Stimulated activated CD4-positive, alpha-beta T cell treated with anti-CD3 and anti-CD28 coated beads, Interleukin-1b, Interleukin-23, amount 100 ng/mL, for 24 hours (primary cell): ENCODE measurements at places on chromosomes 11 and 22.

DNA sequence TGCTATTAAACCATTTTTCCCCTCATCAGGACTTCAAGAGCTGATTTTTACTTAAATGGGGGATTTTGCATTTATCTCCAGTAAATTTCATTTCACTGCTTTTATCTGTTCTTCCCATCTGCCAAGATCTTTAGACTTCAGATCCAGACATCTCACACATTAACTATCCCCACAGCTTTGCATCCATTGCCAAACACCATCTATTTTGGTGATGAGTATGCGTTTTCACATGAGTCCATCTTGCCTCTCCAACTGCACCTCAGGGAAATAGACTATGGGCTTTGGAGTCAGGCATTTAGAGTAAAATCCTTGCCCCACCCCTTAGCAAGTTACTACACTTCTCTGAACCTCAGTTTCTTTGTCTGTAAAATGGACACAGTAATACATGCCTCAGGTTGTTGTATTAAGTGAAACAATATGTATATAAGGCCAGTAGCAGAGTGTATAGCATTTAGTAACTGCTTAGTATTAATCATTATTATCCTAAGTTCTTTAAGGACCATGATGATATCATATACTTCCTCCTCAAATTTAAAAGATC, 53.6 kb upstream of the NFRKB start:
- no peak for DNase-seq

GRCh38 chr22:28013611-28014010, 94.6 kb upstream of the PITPNB start:
- DNase-seq = no peak

GRCh38 chr11:22763166-22763565, 66.4 kb downstream of the SVIP start:
- no peak for DNase-seq

- DNase-seq = no peak
Measured at GRCh38 chr11:120211522-120212258, 858 bp downstream of the OAF start.

DNA sequence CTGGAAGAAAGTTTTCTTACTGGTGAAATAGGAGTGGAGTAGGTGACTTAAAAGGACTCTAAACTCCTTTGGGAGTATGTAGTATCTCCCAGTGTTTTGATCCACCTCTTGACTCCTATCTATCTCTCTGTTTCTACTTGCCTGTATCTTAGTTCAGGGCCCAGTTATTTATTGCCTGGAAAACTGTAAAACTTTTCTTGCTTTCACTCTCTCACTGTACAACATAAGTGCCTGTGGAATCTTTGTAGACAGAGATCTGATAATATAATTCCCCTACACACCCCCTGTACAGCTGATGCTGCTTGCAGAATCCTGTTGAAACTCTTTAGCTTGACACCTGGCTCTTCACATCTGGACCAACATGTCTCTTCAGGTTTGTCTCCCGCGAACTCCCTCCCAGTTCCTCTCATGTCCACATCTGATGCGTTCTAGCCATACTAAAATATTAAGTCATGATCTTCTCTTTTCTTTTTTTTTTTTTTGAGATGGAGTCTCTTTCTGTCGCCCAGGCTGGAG, 26.5 kb upstream of the SESN3 start:
- DNase-seq = no peak

DNA sequence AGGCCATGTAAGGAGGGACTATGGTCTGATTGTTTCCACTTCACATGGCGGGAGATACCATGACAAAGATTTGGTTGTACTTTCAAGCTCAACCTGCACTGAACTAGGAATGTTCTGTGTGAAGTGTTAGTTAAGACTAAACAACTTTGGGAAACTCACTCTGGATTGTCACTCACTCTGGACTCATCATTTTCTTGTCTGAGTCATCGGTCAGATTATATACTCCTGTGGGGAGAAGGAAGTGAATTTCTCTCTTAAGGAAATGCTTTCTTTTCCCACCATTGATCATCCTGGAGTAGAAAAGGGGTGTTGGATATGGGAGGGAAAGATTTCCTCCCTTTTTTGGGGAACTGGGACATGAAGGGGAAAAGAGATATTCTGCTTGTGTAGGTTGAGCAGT, 26.9 kb upstream of the CAT start:
- DNase-seq = no peak

DNA sequence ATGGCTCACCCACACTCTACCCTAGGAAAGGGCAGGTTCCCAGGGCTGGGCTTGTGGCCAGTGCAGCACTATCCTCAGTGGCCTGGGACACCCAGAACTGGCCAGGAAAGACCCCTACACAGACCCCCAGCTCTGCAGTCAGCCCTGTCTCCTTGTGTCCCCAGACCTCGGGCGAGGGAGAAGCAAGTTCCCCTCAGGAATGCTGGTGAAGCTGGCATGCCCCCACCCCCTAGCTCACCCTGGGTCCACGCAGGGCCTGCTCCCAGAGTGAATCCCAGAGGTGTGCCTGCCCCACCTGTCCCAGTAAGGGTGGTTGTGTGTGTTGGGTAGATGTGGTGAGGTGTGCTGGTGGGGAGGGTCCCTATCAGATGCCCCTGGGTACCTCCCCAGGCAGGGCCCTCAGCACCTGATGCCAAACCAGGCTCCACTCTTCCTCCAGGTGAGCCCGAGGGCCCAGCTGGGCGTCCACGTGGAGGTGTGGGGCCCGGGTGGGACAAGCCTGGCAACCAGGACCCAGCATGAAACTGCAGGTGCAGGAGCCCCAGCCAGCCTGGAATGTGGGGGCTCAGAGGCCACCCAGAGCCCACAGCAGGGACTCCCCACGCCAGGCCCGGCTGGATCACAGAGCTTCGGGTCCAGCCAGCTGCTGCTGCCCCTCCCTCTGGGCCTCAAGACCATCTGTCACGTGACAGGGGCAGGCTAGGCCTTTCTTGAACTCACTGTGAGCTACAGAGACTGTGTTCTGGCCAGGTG, 48.4 kb upstream of the KCNQ1OT1 start:
- no peak for DNase-seq

GRCh38 chr11:128892866-128893565, 1.9 kb downstream of the KCNJ5 start:
- no peak for DNase-seq

- DNase-seq = no peak
Measured at GRCh38 chr22:46201059-46201757, 48.9 kb downstream of the CDPF1 start.

- no peak for DNase-seq
Measured at GRCh38 chr11:94655291-94655690, 88.1 kb downstream of the PIWIL4 start.

GRCh38 chr11:65559951-65560537, 1.9 kb upstream of the LTBP3 start:
- no peak for DNase-seq

GRCh38 chr11:110217223-110217877, 79.1 kb downstream of the RDX start:
- no peak for DNase-seq

GRCh38 chr22:22616636-22617035, 27.8 kb upstream of the GGTLC2 start:
- peak; percentile 7 for DNase-seq

DNA sequence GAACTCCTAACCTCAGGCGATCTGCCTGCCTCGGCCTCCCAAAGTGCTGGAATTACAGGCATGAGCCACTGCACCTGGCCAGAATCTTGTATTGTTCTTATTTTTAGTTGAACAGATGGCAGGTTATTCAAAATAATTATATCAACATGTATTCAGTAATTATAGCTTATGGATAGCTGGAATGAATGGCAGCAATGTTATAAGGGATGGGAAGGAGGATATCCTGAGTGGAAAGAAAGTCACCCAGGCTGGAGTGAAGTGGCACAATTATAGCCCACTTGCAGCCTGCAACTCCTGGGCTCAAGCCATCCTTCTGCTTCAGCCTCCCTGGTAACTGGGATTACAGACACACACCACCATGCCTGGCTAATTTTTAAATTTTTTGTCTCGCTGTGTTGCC, 88.1 kb downstream of the MED15 start:
- DNase-seq = no peak
